Cortex of kidney (tissue), 1 donor: ENCODE measurements at places on chromosomes 2 and 18.
A peak's percentile ranks its signal among the peaks of the same experiment; 100 is the strongest.

GRCh38 chr2:200860092-200860795, 4.2 kb downstream of the CLK1 start:
- no peak for DNase-seq

- no peak for DNase-seq
Measured at GRCh38 chr2:1626271-1626681, 118.0 kb downstream of the PXDN start.

DNA sequence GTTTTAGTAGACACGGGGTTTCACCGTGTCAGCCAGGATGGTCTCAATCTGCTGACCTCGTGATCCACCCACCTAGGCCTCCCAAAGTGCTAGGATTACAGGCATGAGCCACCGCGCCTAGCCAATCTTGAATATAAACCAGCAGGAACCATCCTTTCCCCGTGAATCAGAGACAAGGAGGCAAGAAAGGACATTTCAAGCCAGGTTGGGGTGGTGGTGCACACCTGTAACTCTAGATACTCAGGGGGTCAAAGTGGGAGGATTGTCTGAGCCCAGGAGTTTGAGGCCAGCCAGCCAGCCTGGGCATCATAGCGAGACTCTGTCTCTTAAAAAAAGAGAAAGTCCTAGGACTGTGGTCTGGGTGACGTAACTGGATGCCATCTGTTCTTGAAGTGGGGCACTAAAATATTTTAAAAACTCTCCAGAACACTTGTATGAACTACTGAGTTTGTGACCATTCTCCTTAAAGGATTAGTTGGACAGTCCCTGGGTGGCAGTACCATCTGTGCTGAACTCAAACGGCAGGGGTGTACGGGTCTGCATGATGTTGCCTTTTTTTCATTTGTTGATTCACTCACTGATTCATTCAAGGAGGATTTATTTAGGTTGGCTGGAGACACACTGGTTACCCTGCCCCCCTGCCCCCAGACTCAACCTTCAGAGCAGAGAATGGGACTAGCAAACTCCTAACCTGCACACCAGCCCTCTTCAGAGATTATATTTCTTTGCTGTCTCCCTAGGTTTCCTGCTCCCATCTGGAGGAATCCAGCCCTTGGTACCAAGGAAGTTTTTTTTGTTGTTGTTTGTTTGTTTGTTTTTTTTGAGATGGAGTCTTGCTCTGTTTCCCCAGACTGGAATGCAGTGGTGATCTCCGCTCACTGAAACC, 2.9 kb upstream of the TLX2 start:
- no peak for DNase-seq

- peak; percentile 86 for DNase-seq
Measured at GRCh38 chr2:190880378-190881083, at the start of gene GLS. Gene GLS (plus strand): TSS chr2:190880821. CDS start chr2:190881085, 264 bp downstream.

GRCh38 chr2:143431316-143431715, 302.1 kb downstream of the ARHGAP15 start:
- DNase-seq, result no peak

DNA sequence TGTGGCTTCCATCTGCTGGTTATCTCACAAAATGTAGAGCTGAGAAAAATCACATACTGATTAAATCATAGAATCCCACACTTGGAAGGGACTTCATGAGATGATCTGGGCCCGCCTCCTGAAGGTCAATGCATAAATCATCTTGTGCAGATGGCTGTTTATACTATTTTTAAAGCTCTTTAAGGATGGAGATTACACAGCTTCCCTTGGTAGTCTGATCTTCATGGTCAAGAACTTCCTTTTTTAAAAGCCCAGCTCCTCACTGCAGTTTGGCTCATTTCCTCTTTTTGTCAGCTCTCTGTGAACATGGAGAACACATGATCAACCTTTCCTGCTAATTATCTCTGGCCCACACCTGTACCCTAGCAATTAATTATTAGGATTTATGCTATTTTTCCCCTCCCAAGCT, 25.9 kb downstream of the GCG start:
- DNase-seq, result no peak

DNA sequence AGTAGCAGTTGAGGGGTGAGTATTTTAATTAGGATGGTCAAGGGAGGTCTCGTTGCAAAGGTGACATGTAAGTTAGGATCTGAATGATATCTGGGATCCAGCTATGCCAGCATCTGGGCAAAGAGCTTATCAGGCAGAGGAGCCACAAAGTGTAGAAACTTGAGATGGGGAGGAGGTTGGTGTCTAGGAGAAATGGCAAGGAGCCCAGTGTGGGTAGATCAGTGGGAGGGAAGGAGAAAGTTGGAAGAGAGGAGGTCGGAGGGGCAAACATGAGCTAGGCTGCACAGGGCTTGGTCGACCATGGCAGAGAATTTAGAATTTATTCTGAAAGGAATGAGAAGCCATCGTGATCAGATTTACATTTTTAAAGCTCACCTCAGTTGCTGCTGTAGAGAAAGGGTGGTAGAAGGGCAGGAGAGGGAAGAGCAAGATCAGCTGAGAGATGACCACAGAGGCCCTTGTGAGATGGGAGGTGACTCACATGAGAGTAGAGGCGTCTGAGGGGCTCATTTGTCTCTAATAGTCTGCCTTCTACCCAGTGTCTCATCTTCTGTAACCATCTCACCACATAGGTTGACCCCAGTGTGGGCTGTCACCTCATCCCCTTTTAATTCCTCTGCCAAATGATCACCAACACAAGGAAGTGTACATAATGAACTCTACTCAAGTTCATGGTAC, 170.0 kb downstream of the ETAA1 start:
- DNase-seq, result no peak

GRCh38 chr2:241142063-241142462, 7.2 kb downstream of the PASK start:
- no peak for DNase-seq

- no peak for DNase-seq
Measured at GRCh38 chr2:135510577-135510976, 20.4 kb downstream of the ZRANB3 start.
